ENCODE measurements at places on chromosomes 3 and 15.

- no peak for DNase-seq
Measured at GRCh38 chr15:93458597-93458996, 369.6 kb upstream of the RGMA start.

- peak; percentile 68 for DNase-seq
Measured at GRCh38 chr15:52440414-52440813, 88.3 kb downstream of the MYO5A start.

DNA sequence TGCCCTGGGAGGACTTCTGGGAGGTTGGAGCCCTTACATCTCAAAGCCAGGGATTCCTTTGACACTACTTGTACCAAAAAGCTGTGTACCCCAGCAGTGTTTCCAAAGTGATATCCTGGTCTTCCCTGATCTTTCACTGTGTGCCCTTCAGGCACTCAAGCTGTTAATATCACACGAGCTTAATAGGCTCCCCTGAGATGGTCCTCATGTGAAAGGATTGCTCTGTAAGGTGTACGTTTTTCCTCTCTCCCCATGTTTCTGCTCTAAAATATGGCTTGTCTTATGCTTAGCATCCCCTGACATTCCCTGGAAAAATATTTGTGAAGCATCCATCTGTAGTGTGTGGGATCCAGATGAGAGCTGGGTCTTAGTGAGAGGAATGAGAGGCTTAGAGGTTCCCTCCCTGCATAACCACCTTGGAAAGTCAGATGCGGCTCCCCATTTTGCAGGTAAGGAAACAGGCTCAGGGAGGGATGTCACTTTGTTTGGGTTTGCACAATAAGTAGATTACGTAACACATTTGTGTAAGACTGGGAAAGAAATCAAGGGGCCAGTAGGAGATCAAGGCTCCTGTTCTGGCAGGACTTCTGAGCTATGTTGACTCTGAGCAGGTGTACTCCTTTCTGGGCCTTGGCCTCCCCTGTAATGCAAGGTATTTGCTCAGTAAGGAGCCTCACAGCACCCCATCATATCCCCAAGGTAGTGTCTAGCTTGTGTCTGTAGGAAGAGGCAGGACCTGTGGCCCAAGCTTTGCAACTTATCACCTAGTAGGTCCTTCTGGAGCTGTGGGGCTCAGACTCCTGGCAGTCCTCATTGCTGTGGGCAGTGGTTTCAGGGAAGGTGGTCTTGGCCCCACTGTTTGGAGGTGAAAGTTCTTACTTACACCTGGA, 667 bp upstream of the ACOX2 start:
- DNase-seq = no peak

- DNase-seq = no peak
Measured at GRCh38 chr3:26484140-26484539, 138.4 kb upstream of the LRRC3B start.

- no peak for DNase-seq
Measured at GRCh38 chr3:111311126-111311525, 230.9 kb upstream of the CD96 start.

DNA sequence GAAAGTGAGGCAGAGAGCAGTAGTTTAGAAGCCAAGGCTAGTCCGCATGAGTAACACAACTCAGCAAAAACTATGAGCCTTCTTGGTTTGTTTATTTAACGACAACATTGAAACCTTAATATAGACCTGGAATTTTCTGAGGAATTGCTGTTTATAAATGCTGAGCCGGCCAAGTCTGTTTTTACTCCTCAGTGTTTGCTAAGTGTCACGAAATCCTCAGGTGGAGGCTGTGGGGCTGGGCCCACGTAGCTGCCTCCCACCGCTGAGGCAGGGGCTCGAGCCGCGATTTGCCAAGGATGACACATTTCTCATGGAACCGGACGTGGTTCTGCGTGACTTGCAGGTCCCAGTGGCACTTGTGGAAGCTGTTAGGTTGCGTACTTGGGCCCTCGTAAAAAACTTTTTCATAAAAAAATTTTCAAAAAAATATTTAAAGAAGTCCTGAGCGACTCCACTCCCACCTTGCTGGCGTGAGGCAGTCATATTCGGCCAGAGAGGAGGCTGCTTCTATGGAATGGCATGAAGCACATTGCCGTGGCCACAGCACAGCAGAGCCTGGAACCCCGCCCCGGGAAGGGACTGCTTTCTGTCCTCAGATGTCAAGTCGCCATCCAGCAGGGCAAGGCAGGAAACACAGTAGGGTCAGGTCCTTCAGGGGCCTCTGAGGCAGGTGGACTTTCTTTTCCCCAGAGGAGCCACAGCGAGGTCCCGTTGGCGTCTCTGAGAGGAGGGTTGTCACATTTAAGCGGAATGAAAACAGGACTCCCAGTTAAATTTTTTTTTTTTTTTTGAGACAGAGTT, 64.8 kb upstream of the PCSK6 start:
- DNase-seq = no peak

DNA sequence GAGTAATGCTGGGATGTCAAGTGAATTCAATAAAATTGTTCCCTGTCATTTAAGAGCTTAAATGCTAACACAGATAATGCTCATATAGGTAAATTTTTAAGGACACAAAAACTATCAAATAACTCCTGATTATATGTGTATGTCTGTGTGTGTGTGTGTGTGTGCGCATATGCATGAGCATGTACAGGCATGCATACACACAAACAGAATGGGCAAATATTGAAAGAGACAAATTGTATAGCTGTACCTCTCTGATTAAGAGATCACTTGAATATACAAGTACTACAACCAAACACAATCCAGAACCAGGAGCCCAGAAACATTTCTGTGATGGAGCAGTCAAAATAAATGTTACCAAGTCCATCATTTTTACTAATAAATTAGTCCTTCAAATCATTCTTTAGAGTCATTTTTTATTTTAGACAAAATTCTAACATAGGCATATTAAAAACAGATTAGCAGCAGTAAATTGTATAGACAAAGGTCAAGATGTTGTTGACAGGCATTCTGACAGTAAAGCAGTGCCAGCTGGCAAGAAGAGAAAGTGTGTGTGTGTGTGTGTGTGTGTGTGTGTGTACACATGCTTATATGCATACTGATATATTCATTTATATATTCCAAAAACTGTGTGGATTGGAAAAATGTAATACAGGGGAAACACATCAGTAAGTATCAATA, 145.3 kb downstream of the CD47 start:
- DNase-seq = no peak

- no peak for DNase-seq
Measured at GRCh38 chr15:73584699-73585420, 48.3 kb downstream of the NPTN start.

DNA sequence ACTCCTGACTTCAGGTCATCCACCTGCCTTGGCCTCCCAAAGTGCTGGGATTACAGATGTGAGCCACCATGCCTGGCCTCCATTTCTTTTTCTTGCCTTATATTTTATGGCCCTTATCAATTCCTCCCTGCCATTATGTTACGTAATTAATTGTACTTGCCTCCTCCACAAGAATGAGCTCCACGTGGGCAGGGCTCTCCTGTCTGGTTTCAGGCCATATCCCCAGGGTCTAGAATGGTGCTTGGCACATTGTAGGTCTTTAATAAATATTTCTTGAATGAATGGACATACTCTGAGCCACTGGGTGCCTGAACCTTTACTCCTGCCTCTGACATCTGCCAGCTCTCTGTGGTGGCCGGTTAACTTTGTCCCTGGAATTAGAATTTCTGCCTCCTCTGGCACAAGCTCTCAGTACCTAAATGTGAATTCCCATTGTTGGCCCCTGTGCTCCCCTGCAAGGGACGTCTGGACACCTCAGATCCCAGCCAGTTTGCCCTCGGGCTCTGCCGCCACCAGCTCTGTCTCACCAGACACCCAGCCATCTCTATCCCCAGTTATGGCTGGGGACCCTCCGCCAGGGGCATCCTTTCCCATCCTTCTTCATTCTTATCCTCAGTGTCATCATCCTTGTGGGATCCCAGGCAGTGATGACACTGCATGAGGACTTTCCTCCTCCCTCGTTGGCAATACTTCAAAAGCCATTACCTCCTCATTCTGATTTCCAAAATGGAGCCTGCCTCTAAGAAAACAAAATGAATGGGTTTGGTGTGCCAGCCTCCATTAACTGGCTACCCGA, 165.6 kb upstream of the SMAD3 start:
- DNase-seq = peak; percentile 18

- DNase-seq = no peak
Measured at GRCh38 chr15:83012076-83012426, 612 bp upstream of the C15orf40 start.

- no peak for DNase-seq
Measured at GRCh38 chr3:158925021-158925420, 123.2 kb downstream of the MFSD1 start.

GRCh38 chr3:195755791-195756676, 35.3 kb downstream of the MUC20 start:
- DNase-seq = no peak

- DNase-seq = peak; percentile 47
Measured at GRCh38 chr3:180306155-180306554, 269.4 kb upstream of the PEX5L start.

DNA sequence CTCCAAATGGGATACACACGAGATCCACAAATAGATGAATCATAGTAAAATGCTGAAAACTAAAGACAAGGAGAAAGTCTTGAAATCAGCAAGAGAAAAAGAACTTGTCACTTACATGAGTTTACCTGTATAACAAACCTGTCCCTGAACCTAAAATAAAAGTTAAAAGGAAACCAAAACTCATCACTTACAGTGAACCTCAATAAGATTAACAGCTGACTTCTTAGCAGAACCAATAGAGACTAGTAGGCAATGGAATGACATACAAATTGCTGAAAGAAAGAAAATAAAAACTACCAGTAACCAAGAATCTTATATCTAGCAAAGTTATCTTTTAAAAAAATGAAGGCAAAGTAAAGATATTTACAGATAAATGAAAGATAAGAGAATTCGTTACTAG, 27.4 kb downstream of the SEC22A start:
- no peak for DNase-seq

GRCh38 chr15:44573386-44573785, 36.4 kb downstream of the EIF3J start:
- no peak for DNase-seq

- no peak for DNase-seq
Measured at GRCh38 chr15:94240480-94240879, 9.1 kb downstream of the MCTP2 start.

GRCh38 chr3:105328338-105328730, 38.4 kb upstream of the ALCAM start:
- peak; percentile 15 for DNase-seq

- no peak for DNase-seq
Measured at GRCh38 chr3:127018306-127018828, 35.5 kb downstream of the PLXNA1 start.

DNA sequence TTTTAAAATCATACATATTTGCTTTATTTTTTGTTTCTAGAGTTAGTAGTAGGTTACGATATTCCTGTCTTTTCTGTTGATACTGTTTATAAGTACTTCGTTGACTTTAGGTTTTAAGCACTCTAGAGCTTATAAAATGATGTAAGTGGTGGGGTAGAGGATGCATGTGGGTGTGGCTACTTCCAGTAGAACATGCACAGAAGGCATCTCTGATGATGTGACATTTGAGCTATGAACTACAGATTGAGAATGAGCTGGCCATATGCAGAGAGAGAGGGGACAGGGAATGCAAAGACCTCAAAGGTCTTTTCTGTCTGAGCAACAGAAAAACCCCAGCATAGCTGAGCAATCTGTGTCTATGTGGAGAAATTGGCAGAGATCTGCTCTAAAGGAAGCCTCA, 233.9 kb upstream of the STAC start:
- DNase-seq = no peak

- DNase-seq = no peak
Measured at GRCh38 chr3:195123281-195123691, 147.7 kb downstream of the XXYLT1 start.

GRCh38 chr15:84844964-84845363, 27.8 kb downstream of the ALPK3 start:
- DNase-seq = no peak

DNA sequence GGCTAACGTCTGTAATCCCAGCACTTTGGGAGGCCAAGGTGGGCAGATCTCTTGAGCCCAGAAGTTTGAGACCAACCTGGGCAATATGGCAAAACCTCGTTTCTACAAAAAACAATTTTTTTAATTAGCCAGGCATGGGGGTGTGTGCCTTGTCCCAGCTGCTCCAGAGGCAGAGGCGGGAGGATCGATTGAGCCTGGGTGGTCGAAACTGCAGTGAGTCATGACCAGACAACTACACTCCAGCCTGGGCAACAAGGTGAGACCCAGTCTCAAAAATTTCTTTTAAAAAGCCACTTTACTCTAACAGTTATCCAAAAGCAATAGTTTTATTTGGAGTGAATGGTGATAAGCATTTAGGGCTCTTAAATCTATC, 12.5 kb downstream of the TRIM59 start:
- no peak for DNase-seq

- peak; percentile 19 for DNase-seq
Measured at GRCh38 chr3:42892169-42892568, 13.8 kb upstream of the ZNF662 start.

- DNase-seq = peak; percentile 68
Measured at GRCh38 chr15:51494411-51495314, 127.9 kb downstream of the DMXL2 start.

DNA sequence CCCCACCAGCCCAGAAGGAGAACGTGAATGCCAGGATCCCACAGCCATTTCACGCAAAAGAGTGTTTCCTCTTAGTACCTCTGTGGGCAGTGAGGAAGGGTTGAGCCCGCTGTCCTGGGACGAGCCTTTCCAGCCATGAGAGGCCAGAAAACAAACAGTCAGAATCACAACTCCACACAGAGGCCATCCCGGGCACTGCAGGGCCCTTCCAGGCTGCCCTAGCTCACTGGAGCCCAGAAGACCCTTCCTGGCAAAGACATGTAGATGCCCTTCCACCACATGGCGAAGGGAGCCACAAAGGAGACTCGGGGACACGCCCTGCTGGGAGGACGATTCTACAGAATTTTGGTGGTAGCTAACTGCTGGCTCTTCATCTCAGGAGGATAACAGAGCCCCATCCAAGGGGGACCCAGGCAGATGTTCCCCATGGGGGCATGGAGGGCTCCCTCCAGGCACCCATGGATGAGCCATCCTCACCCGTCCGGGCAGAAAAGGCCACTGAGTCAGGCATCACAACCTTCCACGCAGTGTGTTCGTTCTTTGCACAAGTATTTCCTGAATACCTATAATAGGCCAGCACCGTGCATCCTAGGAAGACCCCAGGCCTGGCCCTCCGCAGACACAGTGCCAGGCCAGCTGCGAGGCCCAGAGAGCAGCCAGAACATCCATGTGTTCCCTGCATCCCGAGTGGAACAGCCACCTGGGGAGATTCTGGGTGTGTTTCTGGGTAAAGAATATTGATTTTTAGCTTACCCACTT, 47.2 kb downstream of the SLC12A8 start:
- peak; percentile 3 for DNase-seq

DNA sequence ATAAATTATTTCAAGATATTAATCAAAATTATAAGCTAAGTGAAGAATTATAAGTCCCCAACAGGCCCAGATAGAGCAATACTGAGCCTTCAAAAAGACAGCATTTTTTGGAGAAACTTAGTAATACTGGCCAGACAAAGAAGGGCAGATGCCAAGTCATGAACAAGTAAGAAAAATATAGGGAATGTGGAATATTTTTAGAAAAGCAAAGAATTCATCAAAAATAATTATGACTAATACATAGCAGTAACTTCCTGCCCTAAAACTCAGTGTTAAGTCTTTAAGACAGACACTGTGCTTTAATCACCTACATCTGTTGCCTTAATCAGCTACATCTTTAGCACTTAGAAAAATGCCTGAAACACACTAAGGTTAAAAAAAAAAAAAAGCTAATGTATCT, 31.2 kb downstream of the DPH6 start:
- DNase-seq = no peak

GRCh38 chr3:183044547-183045229, 54.6 kb downstream of the MCCC1 start:
- DNase-seq = no peak

- no peak for DNase-seq
Measured at GRCh38 chr15:80159811-80160569, 7.2 kb downstream of the FAH start.

- no peak for DNase-seq
Measured at GRCh38 chr15:34783431-34783830, 11.9 kb downstream of the ACTC1 start.

Data from PC-3 (cell line).